ENCODE measurements at places on chromosomes 13 and 19.

DNA sequence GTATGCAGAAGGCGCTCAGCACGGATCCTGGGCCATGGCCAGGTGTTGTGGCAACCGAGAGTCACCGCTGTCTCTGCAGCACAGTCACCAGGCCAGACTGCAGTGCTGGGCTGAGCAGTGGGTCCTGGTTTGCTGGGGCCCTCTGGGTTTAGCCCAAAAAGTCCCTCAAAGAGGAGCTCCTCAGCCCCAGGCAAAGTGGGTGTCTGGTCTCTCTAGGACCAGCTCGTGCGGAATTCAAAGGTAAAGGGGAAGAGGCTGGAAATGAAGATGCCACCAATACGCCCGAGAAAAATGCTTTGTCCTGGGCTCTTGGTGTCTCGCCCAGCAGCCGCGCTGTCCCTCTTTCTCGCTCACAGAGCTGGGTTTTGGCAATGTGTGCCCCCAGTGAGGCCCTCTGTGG, 38.5 kb upstream of the ANKRD10 start:
- DNase-seq, result no peak

GRCh38 chr19:18742324-18742723, 48.8 kb downstream of the COMP start:
- DNase-seq, result no peak

GRCh38 chr19:10407096-10407495, 3.8 kb upstream of the CDC37 start:
- no peak for DNase-seq

DNA sequence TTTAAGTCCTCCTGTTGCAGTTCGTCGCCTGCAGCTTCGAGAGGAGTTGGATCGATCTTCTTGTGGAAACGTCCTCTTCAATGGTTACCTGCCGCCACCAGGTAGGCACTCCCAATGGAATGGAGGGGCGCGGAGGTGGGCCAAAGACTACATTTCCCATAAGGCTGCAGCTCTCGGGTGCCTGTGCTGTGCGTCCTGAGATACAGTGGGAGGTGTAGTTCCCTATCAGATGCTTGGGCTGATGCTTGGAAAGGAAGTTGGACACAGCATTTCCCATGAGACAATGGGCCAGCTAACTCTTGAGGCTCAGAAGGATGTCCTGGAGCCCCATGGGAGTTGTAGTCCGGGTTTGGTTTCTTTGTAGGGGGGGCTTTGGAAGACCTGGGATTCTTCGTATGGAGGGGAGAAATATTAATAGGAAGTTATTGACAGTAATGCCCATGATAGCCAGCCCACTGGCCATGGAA, 1.8 kb downstream of the SHKBP1 start:
- DNase-seq, result no peak

DNA sequence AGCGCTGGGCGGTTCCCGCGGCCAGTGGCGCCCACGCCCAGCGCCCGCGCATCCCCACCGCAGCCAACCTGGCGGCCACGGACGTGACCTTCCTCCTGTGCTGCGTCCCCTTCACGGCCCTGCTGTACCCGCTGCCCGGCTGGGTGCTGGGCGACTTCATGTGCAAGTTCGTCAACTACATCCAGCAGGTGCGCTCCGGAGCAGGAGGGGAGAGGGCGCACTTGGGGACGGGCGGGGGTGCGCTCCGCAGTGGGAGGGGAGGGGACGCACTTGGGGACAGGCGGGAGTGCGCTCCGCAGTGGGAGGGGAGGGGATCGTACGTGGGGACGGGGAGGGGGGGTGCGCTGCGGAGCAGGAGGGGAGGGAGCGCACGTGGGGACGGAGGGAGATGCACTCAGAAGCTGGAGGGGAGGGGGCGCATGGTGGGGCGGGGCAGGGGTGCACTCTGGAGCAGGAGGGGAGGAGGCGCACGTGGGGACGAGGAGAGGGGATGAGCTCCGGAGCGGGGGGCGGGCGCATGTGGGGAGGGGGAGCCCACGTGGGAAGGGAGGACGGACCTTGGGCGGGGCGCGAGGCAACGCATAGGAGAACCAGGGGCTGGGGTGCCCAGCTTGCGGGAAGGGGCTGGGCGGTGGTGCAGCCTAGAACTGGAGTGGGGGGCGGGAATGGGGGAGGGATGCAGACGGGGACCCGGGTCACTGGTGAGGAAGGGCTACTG, 1.5 kb downstream of the KISS1R start:
- no peak for DNase-seq

DNA sequence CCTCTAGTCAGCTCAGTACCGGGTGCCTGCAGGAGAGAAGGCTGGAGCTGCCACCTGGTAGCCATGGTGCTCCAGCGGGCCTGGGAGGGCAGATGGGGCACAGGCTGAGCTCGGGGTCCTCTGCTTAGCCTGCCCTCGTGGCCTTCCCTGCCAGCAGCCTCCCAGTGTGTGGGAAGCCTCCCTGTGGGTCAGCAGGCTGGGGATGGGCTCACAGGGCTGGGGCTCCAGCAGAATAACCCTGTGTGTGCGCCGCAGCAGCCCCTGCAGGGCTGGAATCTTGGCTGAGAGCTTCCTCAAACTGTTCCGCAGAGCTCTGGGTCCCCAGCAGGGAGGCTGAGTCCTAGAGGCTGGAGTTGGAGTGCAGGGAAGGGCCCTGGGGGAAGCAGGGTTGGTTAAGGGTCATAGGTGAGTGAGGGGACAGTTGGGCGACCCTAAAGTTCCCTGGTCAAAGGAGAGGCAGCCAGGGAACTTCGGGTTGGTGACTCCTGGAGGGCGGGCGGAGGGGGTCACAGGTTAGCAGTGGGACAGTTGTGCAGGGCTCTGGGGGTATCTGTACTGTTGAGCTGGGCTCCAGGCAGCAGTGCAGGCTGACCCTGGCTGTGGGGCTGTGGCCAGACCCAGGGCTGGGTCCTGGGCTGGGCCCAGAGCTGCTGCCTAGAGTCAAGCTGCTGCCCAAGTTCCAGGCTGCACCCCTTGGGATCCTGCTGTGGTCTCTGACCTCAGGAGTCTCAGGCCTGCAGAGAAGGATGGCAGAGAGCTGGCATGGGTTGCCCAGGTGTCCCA, 14.0 kb downstream of the ARHGAP33 start:
- DNase-seq, result no peak

- DNase-seq, result peak; percentile 61
Measured at GRCh38 chr13:99415851-99416331, 85.4 kb upstream of the TM9SF2 start.

DNA sequence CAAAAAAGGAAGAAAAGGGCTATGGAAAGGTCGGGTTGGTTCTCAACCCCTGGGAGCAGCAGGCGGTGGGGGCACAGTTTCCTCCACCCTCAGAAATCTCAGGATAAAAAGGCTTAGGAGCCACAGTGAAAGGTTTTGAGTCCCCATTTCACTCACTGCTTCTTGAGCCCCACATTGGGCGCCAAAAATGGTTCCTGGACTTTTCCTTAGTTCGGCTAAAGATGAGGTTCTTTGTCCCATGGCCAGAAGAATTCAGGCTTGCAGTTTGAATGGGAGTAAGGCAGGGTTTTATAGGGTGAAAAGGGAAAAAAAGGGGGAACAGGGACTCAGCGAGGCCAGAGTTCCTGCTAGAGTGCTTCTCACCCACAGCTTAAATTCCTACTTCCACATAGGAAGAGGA, 179.5 kb downstream of the GGACT start:
- no peak for DNase-seq

DNA sequence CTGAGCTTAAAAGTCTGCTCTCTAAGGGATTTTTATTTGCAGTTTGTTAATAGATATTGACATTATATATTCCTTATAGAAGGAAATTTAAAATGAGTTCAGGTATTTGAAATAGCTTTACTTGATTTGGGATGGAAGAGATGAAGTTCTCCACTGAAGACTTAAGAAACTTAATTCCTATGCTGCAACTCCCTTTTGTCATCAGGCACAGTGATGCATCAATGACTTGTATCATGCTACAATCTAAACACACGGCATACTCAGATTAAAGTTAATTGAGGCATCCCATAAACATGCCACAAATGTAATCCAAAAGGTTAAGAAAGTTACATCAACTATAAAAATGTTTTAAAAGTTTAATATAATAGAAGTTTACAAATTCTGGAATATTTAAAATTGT, 109.0 kb downstream of the STARD13 start:
- DNase-seq, result no peak

GRCh38 chr13:20404488-20405222, 121.0 kb downstream of the CRYL1 start:
- no peak for DNase-seq

GRCh38 chr19:42306646-42307045, 4.2 kb upstream of the PAFAH1B3 start:
- DNase-seq, result no peak

- DNase-seq, result no peak
Measured at GRCh38 chr13:49645451-49645850, 17.1 kb downstream of the ARL11 start.

GRCh38 chr19:50858886-50859285, 4.2 kb downstream of the KLK3 start:
- DNase-seq, result no peak

DNA sequence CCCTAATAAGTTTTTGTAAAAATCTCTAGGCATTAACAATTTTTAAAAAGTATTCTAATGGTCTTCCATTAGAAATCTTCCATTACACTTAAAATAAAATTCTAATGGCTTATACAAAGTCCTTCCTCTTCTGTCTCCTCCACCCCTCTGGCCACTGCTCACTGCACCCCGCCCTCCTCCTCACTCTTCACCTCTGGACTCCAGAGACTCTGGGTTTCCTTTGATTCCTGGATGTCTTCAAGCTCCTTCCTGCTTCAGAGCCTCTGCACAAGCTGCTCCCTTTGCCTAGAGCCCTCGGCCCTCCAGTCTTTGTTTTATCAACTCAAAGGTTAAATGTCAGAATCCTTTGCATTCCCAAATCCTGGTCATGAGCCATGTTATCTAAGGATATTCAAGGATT, 20.8 kb downstream of the TNFSF14 start:
- no peak for DNase-seq

GRCh38 chr13:77225946-77226345, 100.9 kb downstream of the MYCBP2 start:
- DNase-seq, result no peak

DNA sequence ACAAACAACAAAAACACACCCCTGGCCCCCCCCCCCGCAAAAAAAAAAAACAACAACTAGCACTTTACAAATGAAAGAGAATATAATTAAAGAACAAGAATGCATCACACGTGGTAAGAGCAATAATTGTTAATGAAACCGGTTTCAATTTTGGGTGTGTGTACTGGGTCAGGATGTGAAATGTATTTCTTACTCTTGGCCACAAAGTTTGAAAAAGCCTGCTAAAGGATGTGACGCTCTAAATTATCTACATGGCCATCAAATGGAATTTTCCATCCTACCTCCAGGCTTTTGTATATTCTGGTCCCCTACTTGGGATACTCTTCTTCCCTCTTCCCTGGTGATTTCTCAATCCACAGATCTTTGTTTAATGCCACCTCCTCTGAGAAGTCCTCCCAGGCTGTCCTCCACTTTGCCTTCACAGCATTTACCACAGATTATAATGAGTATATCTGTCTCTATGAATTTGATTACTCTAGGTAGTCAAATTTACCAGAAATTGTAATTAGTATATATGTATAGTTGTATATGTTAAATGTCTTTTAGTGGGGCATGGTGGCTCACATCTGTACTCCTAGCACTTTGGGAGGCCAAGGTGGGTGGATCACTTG, 2.1 kb downstream of the SARS2 start:
- no peak for DNase-seq

DNA sequence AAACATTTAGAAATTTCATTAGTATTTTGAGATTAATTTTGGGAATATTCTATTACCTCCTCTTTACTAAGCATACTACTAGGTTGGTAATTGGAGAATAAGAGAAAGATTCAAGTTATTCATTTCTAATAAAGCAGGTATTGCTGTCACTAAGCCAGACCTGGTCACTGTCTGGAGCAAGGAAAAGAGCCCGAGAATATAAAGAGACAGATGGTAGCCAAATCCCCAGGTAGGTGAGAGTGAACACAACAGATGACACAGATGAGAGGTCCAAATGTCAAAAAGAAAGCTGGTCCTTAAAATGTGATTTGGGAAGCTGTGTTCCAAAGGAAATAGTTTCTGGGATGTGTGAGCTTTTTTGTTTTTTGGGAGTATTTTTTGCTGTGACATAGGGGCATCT, 128.6 kb downstream of the ZNF100 start:
- DNase-seq, result no peak

GRCh38 chr19:13623716-13624710, 117.7 kb upstream of the CACNA1A start:
- DNase-seq, result no peak

GRCh38 chr19:28377077-28377476, 835.9 kb downstream of the UQCRFS1 start:
- DNase-seq, result no peak

GRCh38 chr19:46546194-46546896, 50.7 kb upstream of the PNMA8B start:
- DNase-seq, result no peak

GRCh38 chr19:16915135-16915534, 26.3 kb downstream of the F2RL3 start:
- DNase-seq, result no peak

- DNase-seq, result no peak
Measured at GRCh38 chr19:30879225-30879624, 470.0 kb downstream of the TSHZ3 start.

DNA sequence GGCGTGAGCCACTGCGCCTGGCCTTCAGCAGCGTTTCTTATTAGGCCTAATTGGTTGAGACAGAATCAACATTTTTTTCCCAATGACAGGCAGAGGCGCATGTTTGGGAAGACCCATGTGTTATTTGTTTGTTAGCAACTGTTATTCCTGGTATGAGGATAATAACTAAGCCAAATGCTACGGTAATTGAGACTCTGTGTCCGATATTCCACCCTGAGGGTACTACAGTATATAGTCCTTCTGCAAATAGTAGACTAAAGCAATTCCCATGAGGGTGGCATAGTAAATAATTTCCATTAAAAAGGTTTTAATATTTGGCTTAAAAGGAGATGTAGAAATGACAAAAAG, 18.4 kb upstream of the CCL25 start:
- no peak for DNase-seq

DNA sequence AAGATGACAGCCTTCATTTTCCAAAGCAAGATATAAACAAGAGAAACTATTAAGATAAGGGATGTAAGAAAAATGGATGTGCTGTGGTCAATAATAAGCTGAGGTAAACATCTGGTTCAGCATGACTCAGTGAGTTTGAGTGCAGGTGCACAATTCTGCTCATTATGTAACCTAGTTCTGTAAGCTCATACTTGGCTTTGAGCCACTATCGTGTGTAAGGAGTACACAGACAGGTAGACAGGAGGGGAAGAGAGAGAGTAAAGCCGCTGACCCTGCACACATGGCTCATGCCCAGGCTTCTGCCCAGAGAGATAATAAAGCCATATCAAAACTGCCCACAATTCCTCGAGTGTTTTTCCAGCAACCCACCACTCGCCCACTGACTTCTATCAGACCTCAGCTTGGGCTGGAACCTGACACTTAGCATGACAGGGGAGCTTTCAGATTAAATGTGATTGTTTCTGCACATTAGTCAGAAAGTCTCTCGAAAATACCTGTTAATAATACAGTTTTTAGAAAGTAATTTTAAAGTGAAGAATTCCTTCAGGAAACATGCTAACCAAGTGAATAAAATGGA, 51.7 kb downstream of the ZNF91 start:
- DNase-seq, result no peak

Measured in stimulated activated CD4-positive, alpha-beta T cell treated with anti-CD3 and anti-CD28 coated beads, TNF-alpha, amount 100 ng/mL, for 24 hours (primary cell).